ENCODE measurements at places on chromosomes 12 and 14.

DNA sequence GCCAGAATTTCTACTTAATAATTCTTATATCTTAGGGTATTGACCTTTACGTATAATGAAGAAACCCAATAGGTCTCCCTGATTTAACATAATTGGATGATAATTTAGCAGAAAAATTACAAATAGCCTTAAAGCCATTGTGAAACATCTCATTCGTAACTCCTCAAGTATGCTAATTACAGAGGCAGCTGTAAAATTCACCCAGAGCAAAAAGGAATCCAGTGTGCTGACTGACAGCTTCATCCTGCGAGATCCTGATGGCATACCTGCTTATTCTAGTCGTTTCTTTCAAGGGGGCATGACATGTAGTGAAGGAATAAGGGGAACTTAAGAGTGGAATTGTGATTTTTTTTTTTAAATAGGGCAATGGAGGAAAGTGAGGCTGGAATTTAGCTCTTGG lies 291.5 kb downstream of the FUT8 start:
- no peak for ATAC-seq

GRCh38 chr12:19021646-19022045 lies 107.9 kb upstream of the PLEKHA5 start:
- ATAC-seq: no peak

DNA sequence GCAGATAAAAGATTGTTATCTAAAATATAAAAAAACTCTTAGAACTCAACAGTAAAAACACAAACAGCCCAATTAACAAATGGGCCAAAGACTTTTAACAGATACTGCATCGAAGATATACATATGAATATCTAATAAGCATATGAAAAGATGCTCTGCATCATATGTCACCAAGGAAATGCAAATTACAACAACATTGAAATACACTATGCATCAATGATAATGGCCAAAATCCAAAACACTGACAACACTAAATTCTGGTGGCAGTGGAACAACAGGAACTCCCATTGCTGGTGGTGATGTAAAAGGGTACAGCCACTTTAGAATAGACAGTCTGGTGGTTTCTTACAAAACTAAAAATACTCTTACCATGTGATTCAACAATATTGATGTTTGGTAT lies 40.8 kb downstream of the KLHDC2 start:
- ATAC-seq: no peak

- ATAC-seq: no peak
Measured at GRCh38 chr14:57707219-57707618, 158.7 kb downstream of the SLC35F4 start.

- ATAC-seq: no peak
Measured at GRCh38 chr12:120625557-120626419, 14.6 kb upstream of the CABP1 start.

- ATAC-seq: no peak
Measured at GRCh38 chr12:106564678-106565329, 18.0 kb upstream of the RFX4 start.

DNA sequence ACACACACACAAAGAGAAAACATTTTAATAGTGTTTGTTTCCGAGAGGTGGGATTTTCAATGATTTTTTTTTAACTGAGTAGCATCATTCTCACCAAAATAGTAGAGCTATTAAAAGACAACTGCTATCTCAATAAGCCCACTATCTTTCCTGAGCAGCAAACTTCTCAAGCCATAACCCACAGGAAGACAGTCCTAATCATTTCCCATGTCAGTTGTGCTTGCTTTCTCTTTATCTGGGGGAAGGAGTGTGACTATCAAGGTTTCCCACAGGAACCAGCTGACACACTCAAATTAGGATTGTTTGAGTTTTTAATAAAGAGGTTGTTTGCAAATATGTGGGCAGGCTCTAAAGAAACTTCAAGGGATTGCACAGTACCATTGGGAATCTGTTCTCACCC lies 4.9 kb upstream of the MAX start:
- no peak for ATAC-seq

- ATAC-seq: no peak
Measured at GRCh38 chr12:51924551-51925319, 17.4 kb downstream of the ACVRL1 start.

DNA sequence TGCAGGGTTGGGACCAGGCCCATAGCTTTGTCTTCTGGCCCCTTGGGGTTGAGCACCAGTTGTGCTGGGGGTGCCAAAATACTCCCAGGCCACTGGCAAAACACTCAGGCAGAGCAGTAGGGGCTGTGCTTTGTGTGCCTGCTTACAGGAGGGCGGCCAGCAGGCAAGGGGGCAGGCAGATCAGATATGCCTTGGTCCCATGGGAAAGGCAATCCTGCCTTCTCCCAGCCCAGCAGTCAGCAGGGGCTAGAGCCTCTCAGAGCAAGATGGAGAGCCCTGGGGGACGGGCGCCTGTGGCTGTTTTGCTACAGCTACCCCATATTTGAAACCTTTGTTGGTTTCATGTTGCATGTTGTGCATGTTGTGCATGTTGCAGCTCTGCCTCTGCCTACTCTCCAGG lies 36.2 kb upstream of the TMX1 start:
- no peak for ATAC-seq

DNA sequence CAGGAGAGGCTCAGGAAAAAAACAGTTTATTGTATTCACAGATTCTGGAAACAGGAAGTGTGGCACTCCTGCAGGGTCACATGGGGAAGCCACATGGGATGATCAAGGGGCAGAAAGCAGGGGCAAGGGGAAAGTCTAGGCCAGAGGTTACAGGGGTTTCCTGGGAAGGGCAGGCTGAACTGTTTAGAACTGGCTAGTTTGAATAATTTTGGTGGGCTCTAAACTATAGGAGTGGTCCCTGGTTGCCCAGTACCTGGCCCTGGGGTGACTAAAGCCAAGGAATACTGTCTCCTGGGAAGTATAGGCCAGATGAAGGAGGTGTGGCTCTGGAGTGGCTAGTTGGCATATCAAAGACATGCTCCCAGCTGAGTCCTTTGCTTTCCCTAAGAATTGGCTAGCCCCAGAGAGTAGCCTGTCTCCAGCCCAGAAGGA lies 169.2 kb downstream of the SLC41A2 start:
- no peak for ATAC-seq

GRCh38 chr12:82966001-82966559 lies 279.4 kb downstream of the TMTC2 start:
- no peak for ATAC-seq

DNA sequence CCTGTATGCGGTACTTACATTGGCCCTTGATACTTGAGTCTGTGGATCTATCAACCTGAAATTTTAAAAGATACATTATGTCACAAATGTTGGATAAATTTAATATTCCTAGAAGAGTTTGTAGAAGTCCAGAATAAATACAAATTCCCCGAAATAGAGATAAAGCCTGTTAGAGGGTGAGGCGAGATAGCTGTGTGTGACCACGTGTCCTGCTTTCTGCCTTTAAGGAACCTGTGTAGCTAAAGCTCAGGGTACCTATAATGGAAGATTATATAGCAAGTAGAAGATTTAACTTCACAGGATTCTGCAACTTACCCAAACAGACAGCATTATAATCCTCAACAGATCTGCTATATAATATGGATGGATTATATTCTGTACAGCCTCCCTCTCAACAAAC lies 58.8 kb downstream of the APPL2 start:
- no peak for ATAC-seq
